ENCODE measurements at places on chromosomes 5 and 9. TPM values are rescaled to one million over a fixed set of nuclear protein-coding genes. Genes with fewer than 3 reads are reported as not detected.

Gene HOMER1
- total RNA-seq: 1.2 TPM

Gene STXBP1
- total RNA-seq: 23.4 TPM

DNA sequence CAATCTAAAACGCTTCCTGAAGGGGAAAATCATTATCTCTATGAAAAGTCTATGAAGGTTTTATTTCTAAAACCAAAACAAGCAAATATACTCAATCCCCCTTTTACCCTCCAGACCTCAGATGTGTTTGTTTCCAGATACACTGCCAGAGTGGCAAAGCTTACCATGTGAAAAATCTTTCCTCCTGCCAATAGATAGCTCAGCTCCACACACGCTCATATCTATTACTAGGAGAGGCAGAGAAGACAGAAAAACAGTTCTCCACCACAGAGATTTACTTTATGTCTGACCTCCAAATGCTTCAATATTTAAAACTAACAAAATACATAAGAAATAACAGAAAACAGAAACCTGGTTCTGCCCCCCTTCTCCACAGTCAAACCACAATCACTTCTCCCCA is 7.0 kb downstream of the IRX2 start:
- no peaks in the 10 kb centered on the region for H3K4me1 ChIP-seq
- H3K27me3 ChIP-seq: peaks cover 56% of the 10 kb centered on the region
- no peak for DNase-seq
- peaks cover 3% of the 10 kb centered on the region for H3K36me3 ChIP-seq

DNA sequence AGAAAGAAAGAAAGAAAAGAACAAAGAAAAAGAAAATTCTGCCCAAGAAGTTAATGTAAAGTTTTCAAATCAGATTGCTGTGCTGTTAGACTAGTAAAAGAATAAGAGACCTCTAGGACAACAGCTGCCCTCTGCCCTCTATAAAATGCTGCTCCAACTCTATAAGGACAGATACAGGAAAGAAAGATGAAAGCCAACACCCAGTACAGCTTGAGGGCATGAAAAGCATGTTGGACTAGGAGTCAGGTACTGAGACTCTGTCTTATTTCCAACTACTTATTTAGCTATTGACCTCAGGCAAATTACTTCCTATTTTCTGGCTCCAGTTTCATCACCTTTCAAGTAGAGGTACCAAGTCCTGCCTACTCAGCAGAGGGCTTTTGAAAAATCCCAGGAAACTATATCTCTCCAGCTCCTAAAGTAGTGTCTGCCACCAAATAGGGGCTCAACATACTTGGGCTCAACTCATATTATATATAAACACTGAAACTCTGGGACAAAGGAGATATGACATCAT is 5.7 kb downstream of the HBEGF start:
- H3K27me3 ChIP-seq: no peaks in the 10 kb centered on the region
- H3K36me3 ChIP-seq: peaks cover 92% of the 10 kb centered on the region
- H3K4me3 ChIP-seq: peak overlapping the region; percentile 96
- peak overlapping the region; percentile 94 for H3K27ac ChIP-seq

GRCh38 chr9:131951905-131952304 is 127.8 kb downstream of the MED27 start:
- H3K27me3 ChIP-seq: no peaks in the 10 kb centered on the region
- H3K36me3 ChIP-seq: no peaks in the 10 kb centered on the region
- no peak overlapping the region for H3K4me3 ChIP-seq
- H3K27ac ChIP-seq: no peak overlapping the region
- DNase-seq: no peak

- no peaks in the 10 kb centered on the region for H3K36me3 ChIP-seq
- no peaks in the 10 kb centered on the region for H3K27me3 ChIP-seq
- no peak overlapping the region for H3K27ac ChIP-seq
- H3K4me3 ChIP-seq: no peak overlapping the region
Measured at GRCh38 chr5:3393122-3393919, 202.3 kb upstream of the IRX1 start.

Gene GFI1B
- not detected for total RNA-seq

GRCh38 chr9:6450641-6451375 is 37.8 kb downstream of the UHRF2 start:
- no peak overlapping the region for H3K4me3 ChIP-seq
- peaks cover 36% of the 10 kb centered on the region for H3K4me1 ChIP-seq
- DNase-seq: no peak
- H3K27ac ChIP-seq: no peak overlapping the region
- H3K36me3 ChIP-seq: peaks cover 49% of the 10 kb centered on the region
- no peaks in the 10 kb centered on the region for H3K27me3 ChIP-seq

DNA sequence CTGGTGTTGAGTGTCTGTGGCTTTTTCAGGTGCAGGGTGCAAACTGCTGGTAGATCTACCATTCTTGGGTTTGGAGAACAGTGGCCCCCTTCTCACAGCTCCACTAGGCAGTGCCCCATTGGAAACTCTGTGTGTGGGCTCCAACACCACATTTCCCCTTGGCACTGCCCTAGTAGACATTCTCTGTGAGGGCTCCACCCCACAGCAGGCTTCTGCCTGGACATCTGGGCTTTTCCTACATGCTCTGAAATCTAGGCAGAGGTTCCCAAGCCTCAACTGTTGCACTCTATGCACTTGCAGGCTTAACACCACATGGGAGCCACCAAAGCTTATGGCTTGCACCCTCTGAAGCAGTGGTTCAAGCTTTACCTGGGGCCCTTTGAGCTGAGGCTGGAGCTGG is 80.9 kb downstream of the BARX1 start:
- H3K27ac ChIP-seq: no peak overlapping the region
- no peak overlapping the region for H3K4me3 ChIP-seq
- H3K4me1 ChIP-seq: no peaks in the 10 kb centered on the region
- DNase-seq: no peak
- peaks cover 8% of the 10 kb centered on the region for H3K36me3 ChIP-seq

- no peak overlapping the region for H3K4me3 ChIP-seq
- peaks cover 4% of the 10 kb centered on the region for H3K4me1 ChIP-seq
- no peak for DNase-seq
- no peaks in the 10 kb centered on the region for H3K27me3 ChIP-seq
- H3K27ac ChIP-seq: no peak overlapping the region
- H3K36me3 ChIP-seq: no peaks in the 10 kb centered on the region
Measured at GRCh38 chr9:36731068-36731956, 158.6 kb downstream of the MELK start.

DNA sequence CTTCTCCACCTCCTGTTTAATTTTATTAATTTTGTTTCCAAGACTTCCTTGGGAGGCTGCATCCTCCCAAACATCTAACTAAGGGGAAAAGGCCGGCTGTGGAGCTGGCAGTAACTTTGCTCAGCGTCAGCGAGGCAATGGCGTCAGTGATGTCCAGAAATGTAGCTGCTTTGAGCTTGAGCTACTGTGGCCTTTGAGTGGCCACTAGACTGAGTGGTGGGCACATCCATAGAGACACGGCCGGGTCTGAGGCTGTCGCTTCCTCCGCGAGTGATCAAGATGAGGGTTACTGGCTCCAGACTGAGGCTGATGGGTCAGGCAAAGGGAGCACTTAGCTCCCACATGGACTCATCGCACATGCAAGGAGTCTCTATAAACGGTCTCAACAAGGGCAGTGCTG is 277.0 kb downstream of the HSPA4 start:
- H3K4me3 ChIP-seq: no peak overlapping the region
- H3K4me1 ChIP-seq: peaks cover 15% of the 10 kb centered on the region
- H3K36me3 ChIP-seq: no peaks in the 10 kb centered on the region
- no peak for DNase-seq
- H3K27me3 ChIP-seq: no peaks in the 10 kb centered on the region

Gene CKMT2
- total RNA-seq: not detected

DNA sequence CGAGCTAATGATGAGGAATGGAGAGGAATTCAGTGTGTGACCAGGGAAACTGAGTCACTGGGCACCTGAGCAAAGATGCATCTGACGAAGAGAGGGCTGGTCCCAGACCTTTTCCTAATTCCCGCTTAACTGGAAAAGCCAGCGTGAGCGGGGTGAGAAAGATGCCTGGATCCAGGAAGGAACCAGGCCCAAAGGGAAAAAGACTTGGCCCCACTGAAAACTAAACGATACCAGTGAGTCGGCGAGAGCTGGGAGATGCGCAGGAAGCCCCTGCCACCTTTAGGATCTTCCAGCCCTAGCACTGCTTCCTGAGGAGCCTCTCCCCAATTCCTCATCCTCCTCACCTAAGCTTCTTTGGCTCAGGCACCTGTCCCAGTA is 499 bp upstream of the FCHSD1 start:
- peaks cover 20% of the 10 kb centered on the region for H3K36me3 ChIP-seq
- H3K27ac ChIP-seq: peak overlapping the region; percentile 89
- no peaks in the 10 kb centered on the region for H3K27me3 ChIP-seq
- H3K4me3 ChIP-seq: peak overlapping the region; percentile 98
- peaks cover 30% of the 10 kb centered on the region for H3K4me1 ChIP-seq

- DNase-seq: no peak
- peaks cover under 1% of the 10 kb centered on the region for H3K4me1 ChIP-seq
- no peaks in the 10 kb centered on the region for H3K36me3 ChIP-seq
- no peak overlapping the region for H3K4me3 ChIP-seq
Measured at GRCh38 chr5:150609843-150610584, 30.4 kb upstream of the SYNPO start.

Gene CCNJL
- total RNA-seq: not detected

DNA sequence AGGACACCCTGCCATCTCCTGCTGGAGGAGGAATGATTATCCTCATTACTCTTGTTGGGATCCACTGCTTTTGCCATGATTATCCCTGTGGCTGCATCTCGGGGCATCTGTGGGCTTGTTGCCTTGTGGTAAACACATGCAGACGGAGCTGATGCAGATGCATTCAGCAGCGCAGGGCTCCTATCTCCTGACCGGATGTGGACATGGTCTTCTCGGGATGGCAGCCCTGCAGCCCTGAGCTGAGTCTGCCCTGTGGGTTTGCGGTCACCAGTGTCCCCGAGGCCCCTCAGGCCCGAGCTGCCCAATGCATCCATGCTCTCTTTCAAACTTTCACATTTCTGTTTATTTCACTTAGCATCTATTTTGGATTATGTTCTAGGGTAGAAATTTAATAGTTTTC is 250.4 kb upstream of the IRX1 start:
- no peak overlapping the region for H3K27ac ChIP-seq
- no peaks in the 10 kb centered on the region for H3K4me1 ChIP-seq
- H3K4me3 ChIP-seq: no peak overlapping the region
- H3K36me3 ChIP-seq: no peaks in the 10 kb centered on the region
- no peaks in the 10 kb centered on the region for H3K27me3 ChIP-seq

DNA sequence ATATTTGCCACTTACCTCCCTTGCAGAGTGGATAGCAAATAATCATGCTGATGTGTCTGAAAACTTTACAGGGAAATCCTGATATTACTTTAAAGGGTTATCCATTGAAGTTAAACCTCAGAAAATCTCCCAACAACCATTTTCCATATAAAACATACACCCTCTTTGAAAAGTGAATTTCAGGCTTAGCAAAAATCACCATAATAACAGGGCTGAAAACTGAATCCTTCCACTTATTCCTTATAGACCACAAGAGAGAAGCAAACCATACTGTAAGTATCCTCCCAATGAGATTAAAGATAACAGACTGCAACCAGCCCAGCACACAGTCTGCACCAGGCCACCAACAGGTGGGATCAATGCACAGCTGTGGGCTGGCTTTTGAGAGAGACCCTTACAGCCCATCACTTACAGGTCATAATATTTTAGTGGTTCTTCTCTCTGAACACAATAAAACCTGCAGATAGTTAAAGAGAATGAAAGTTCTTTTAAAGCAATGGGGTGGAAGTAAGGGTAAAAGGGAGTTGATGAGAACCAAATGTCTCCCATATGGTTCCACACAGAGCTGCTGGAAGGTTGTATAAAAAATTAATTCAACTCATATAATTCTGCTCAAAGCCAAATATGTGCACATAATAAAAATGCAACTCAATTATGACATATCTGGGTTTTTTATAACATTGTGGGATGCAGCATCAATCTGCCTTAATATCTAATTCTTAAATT is 376.2 kb upstream of the GRAMD2B start:
- H3K36me3 ChIP-seq: no peaks in the 10 kb centered on the region
- no peaks in the 10 kb centered on the region for H3K27me3 ChIP-seq
- H3K27ac ChIP-seq: no peak overlapping the region
- H3K4me3 ChIP-seq: no peak overlapping the region

- H3K4me1 ChIP-seq: no peaks in the 10 kb centered on the region
- no peak overlapping the region for H3K27ac ChIP-seq
- DNase-seq: no peak
- H3K4me3 ChIP-seq: no peak overlapping the region
- H3K27me3 ChIP-seq: no peaks in the 10 kb centered on the region
Measured at GRCh38 chr5:144332265-144332664, 161.6 kb downstream of the KCTD16 start.

Measured in activated CD4-positive, alpha-beta memory T cell treated with anti-CD3 and anti-CD28 coated beads, Interleukin-2, amount 10 ng/mL, durations not matched to agents 7 days and 5 days (primary cell).